Immature natural killer cell (primary cell): ENCODE measurements at places on chromosomes 4 and X. TPM values are rescaled to one million over a fixed set of nuclear protein-coding genes. Genes with fewer than 3 reads are reported as not detected.

Gene CACNA1F
- polyA plus RNA-seq = 0.07 TPM

GRCh38 chr4:2666722-2667247, 89.4 kb downstream of the TNIP2 start:
- no peak for DNase-seq

GRCh38 chr4:138341739-138342415, 99.7 kb upstream of the SLC7A11 start:
- DNase-seq = peak; percentile 3

- DNase-seq = no peak
Observed at GRCh38 chr4:105979506-105979905, 84.2 kb downstream of the NPNT start.

Gene GABRB1
- not detected for polyA plus RNA-seq

GRCh38 chrX:3788494-3789233, 75.2 kb upstream of the PRKX start:
- peak; percentile 26 for DNase-seq

DNA sequence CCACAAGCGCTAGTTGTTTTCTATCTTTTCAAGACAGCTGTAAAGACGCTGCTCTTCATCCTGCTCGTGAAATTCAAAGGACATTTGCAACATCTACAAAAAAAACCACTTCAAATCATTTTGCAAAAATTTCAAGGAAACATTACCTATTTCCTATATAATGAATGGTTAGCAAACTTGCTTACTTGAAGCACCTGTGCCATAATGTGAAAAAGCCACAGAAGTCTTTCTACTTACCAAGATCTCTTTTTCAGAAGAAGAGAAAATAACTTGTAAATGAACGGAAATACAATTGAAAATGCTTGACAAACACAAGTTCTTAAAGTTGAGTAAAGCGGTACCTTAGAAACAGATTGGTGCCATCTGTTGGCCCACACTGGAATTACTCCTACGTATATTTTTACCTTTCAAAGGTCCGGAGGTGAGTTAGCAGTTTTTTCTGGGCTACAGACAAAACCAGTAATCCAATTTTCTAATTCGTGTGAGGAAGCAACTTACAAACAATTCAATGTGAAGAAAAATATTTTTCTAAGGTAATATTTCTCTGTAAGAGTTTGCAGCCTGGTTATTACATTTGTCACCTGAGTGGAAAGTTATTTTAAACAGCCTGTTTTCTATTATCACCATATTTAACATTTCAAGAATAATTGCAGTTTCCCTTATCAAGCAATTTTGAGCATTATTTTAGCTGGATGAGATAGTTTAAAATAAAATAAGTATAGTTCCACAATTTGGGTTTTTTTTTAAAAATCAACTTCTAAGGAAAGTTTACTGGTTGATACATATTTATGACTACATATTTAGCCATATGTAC, at the start of gene TLR6:
Gene TLR6 (minus strand): TSS at position 294 of the 814 bp plus-strand sequence. CDS start 27,344 bp downstream, outside the sequence.
- peak; percentile 56 for DNase-seq

GRCh38 chrX:67288156-67288555, 255.7 kb upstream of the AR start:
- DNase-seq = no peak

- no peak for DNase-seq
Observed at GRCh38 chr4:89247951-89248350, 59.6 kb downstream of the GPRIN3 start.

DNA sequence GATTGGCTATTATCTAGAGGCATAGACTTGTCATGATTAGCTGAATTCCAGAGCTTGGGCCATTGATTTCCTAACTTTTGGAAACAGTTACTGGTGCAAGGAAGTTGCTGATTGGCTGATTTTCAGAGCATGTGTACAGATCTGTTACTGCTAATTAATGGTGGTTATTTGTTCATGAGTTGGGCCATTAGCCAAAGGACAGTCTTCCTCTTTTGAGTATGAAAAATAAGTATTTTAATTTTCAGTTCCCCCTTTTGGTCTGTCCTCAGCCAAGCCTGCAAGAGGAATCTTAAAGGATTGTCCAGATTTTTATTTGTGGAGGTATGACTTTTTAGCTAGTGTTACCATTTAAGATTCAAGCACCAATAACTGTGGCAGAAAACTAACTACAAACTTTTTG, 7.0 kb upstream of the DSPP start:
- DNase-seq = no peak

DNA sequence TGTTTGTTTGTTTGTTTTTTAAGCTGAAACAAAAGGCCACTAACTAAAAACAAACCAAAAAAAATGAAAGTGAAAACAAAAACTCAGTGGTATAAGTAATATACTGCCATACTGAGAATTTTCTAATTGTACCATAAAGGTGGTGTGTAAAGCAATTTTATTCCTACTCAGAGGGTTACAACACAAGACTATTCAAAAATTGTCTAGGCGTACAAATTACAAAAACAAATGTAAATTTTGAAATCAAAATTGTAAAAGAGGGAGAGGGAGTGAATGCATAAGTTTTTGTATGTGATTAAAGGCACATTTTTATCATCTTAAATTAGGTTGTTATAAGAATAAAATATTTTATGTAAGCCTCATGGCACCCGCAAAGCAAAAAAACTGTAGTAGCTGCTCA, 232.6 kb downstream of the STK32B start:
- DNase-seq = no peak

Gene PAGE4
- polyA plus RNA-seq = not detected

DNA sequence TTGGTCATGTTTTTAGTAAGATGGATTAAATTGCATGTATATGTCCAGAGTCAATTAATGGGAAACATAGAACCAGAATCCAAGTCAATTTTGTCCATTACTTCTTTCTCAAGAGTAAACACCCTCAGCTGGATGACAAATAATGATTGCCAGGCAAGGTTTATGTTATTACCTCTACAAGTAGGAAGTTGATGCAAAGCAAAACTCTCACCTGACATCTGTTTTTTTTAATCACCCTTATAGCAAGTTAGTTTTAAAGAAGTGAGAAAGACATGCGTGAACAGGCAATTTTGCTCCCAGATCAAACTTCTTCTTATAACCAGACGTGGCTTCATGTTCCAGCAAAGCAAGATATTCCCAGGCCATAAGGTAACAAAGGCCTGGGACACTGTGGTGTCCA, 348.5 kb upstream of the FTHL17 start:
- DNase-seq = no peak

DNA sequence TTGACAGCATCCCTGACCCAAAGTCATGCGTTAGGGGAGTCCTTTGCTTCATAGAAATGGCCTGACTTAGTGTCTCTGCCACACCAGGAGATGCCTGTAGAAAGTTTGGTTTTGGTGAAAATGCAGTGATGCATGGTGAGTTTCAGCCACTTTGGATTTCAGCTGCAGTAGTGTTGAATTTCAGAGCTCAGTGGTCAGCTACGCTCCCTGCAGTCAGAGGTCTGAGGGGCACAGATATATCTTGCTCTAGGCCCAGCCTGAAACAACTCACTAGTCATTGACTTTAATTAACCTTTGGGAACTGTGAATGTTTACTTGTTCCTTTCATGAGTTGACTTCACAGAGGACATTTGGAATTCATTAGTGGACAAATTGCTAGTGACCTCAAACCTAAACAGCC, 17.5 kb downstream of the RBMX2 start:
- DNase-seq = no peak

Gene TBC1D9
- 0.22 TPM for polyA plus RNA-seq

GRCh38 chr4:147175460-147176025, 229.9 kb upstream of the TTC29 start:
- DNase-seq = no peak

GRCh38 chr4:119626943-119627266, 1.7 kb downstream of the PDE5A start:
- no peak for DNase-seq

Gene ZFP92
- polyA plus RNA-seq = 0.45 TPM

GRCh38 chr4:104393655-104394324, 100.9 kb downstream of the CXXC4 start:
- no peak for DNase-seq

DNA sequence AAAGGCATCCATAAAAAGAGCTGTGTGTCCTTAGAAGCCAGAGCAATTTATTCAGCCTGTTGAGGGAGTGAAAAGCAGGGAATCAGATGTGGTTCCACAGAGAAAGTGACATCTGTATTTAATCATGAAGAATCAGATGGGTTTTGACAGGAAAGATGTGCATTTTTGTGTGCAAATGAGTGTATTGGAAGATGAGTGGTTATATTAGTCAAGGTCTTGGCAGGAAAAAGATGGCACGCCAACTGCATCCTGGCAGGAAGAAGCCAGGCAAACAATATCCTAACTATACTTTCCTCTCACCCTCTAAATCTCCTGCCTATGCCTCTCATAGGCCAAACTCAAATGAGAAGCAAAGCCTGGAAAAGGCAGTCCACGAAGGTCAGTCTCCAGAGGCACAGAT, 59.1 kb downstream of the SCFD2 start:
- DNase-seq = no peak

Gene PNCK
- not detected for polyA plus RNA-seq

DNA sequence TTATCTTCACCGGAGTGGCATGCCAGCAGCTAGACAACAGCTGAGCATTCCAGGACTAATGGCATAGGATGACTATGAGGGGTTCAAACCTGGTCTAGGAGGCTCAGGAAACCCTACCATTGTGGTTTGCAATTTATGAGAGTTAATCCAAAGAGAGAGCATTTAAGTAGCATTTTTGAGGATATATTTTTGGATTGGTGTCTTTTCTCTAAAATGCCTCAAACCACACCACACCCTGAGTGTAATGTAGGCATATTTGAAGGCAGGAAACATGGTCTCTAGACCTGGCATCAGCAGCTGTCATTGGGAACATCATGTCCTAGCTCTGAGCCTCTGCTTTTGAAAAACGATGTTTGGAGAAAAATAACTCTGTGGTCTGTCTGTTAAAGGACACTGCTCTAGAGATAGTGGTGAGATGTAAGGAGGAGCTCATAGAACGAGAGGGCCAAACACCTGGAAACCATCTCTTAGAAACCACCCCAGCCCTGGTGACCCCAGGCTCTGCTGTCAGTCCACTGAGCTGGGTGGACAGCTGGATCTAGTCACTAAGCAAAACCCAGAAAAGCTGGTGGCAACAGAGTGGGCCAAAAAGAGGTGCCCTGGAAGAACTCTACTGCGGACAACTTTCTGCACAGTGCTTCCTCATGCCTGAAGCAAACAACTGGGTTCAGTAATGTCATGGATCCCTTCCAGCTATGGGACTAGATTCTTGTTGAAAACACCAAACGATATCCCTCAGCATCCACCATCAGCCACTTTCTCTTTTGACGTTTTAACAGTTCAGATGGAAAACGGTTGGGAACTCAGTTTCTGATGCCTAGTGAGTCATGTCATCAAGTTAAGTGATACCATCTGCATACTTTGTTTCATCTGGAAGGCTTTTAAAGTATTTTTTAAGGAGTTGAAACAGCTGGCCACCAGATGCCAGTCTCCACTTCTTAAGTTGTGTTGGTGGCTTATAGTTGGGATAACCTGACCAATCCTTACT, 100.2 kb upstream of the C1QTNF7 start:
- DNase-seq = no peak

GRCh38 chr4:54063737-54064316, 578 bp downstream of the CHIC2 start:
- peak; percentile 73 for DNase-seq

GRCh38 chr4:110275871-110276270, 77.5 kb upstream of the ELOVL6 start:
- no peak for DNase-seq

Gene XPNPEP2
- polyA plus RNA-seq = 2.9 TPM

Gene VCX3A
- not detected for polyA plus RNA-seq

- DNase-seq = no peak
Observed at GRCh38 chrX:31420711-31421151, 348.9 kb upstream of the FTHL17 start.

Gene AMTN
- not detected for polyA plus RNA-seq

- DNase-seq = no peak
Observed at GRCh38 chr4:128606173-128606572, 203.3 kb upstream of the JADE1 start.

GRCh38 chr4:119026662-119027444, 108.8 kb upstream of the MYOZ2 start:
- no peak for DNase-seq

GRCh38 chr4:154503598-154503997, 12.0 kb upstream of the DCHS2 start:
- no peak for DNase-seq

Gene VCX3B
- not detected for polyA plus RNA-seq

- DNase-seq = no peak
Observed at GRCh38 chr4:41622787-41623186, 84.8 kb downstream of the LIMCH1 start.

DNA sequence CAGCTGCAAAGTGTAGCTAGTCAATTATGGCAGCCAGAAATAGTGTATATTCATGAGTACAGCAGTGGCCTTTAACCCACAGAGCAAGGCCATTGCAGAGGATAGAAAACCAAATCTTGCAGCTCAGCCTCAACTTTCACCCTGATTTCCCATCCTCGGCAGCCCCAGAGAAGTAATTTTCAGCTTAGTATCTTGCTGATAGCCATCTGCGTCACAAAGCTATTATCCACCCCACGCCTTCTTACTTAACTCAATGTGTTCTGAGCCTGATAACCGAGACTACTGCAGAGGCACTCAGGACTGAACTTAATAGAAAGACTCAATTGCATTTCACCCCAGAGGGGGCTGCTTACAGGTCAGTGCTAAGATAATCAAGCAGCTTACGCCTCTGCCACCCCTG, 174.5 kb upstream of the MAOA start:
- no peak for DNase-seq

Gene TKTL1
- 69.8 TPM for polyA plus RNA-seq

- no peak for DNase-seq
Observed at GRCh38 chr4:150310159-150310895, 232.1 kb downstream of the DCLK2 start.

GRCh38 chr4:150363721-150364688, 217.9 kb upstream of the MAB21L2 start:
- no peak for DNase-seq

Gene DAPP1
- polyA plus RNA-seq = 11.7 TPM

Gene COX7B
- polyA plus RNA-seq = 495 TPM

DNA sequence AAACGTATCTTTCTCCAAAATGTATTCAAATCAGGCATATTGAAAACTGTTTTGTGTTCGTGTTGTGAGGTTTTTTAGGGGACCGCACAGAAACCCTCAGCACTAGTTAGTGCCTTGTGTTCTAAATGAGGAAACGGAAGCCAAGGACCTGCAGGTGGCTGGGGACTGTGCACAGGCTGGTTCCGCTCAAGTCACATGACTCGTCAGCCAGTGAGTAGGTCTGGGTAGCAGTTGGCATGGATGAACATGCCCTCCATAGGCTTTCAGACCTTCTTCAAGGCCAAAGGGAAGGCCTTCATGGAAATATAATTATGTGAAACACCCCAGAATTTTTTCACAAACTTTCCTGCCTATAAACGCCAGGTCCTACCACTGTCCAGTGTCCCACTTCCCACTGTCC, 1.3 kb upstream of the F11 start:
- no peak for DNase-seq

DNA sequence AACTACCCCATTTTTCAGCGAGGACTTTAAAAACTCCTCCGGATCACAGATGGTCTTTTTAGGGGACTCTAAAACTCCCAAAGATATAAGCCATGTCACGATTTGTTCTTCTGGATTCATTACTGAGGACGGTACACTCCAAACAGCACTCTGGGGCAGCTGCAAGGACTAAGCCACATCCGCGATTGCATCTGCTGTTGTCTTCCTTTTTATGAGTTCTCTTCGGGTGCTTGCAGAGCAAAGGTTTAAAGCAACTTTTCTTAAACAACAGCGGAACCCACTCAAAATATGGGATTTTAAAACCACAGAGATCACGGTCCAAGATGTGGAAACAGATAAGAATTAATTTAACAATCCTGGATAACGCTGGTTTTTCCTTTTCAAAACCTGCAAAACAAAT, at the start of gene ARHGEF6:
Gene ARHGEF6 (minus strand): TSS at position 170 of the 400 bp plus-strand sequence. CDS start 50 bp downstream, at position 120.
- DNase-seq = peak; percentile 21

Gene ZMAT1
- polyA plus RNA-seq = 1.5 TPM

Gene SPATA4
- not detected for polyA plus RNA-seq

GRCh38 chr4:44845309-44845708, 119.0 kb upstream of the GNPDA2 start:
- DNase-seq = no peak
